Stomach (tissue), 19 donors: ENCODE measurements at places on chromosomes 5 and 9.

- DNase-seq, result peak; percentile 67
Observed at GRCh38 chr9:107976767-107977166, 487.2 kb upstream of the KLF4 start.

- no peak for DNase-seq
Observed at GRCh38 chr5:115262011-115262320, 711 bp downstream of the PGGT1B start.

DNA sequence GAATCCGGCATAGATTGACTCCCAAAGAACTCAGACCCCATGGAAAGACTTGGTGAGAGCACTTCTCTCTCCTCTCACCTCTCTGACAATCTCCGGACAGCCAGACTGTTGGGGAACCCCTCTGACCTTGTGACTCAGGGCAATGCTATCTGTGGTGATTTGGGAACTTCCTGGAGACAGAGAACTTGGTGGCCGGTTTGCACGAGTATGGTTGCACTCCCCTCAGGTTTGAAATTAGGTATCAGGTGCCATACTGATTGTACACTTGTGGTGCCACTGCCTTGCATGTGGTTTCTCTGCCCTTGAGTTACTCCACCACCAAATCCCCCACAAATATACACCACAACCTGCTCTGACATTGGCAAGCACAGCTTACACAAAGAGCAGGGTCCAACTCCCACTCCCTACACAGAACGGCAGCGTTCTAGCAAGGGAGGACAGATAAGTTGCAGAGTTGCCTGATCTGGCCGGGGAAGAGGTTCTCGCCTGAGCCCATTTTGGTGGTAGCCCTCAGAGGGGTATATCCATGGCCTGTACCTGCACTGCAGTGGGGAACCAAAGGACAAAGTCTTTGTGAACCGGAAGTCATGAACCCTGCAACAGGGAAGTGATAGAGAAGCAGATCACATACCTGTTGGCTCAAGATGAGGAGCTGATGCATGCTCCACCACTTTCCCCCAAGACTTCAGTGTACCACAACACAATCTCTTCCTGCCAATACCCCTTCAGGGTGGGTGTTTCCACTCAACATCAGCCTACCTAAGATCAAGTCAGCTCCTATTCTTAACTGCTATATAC lies 255.1 kb downstream of the MCTP1 start:
- DNase-seq, result no peak

GRCh38 chr9:86670536-86670935 lies 276.8 kb downstream of the GAS1 start:
- DNase-seq, result no peak

GRCh38 chr5:158322620-158323019 lies 463.7 kb upstream of the CLINT1 start:
- DNase-seq, result no peak

DNA sequence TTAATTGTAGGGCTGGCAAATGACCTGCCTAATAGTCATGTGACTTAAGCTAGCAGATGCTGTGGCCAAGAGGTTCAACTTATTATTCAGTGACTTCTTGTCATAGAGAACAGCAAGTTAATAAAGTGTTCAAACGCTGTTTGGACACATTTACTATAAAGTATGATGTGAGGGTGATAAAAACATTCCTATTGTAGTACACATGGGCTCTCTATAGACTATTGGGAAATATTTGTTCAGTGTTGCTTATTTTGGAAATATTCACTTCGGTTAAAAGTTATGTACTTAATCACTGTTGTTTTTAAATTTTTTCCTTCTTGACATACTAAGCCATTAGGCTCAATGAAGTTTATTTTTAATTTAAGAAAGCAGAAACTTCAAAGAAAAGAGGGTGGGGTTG lies 345.0 kb downstream of the NNT start:
- DNase-seq, result no peak

- DNase-seq, result peak; percentile 79
Observed at GRCh38 chr5:74636552-74636951, 4.0 kb downstream of the ENC1 start.

GRCh38 chr9:71249729-71250317 lies 128.4 kb upstream of the TRPM3 start:
- DNase-seq, result no peak

GRCh38 chr5:107888541-107888940 lies 217.8 kb upstream of the EFNA5 start:
- DNase-seq, result no peak

GRCh38 chr9:130239363-130239695 lies 26.2 kb upstream of the HMCN2 start:
- no peak for DNase-seq

- DNase-seq, result peak; percentile 77
Observed at GRCh38 chr9:91036826-91037510, 235.3 kb downstream of the SYK start.

DNA sequence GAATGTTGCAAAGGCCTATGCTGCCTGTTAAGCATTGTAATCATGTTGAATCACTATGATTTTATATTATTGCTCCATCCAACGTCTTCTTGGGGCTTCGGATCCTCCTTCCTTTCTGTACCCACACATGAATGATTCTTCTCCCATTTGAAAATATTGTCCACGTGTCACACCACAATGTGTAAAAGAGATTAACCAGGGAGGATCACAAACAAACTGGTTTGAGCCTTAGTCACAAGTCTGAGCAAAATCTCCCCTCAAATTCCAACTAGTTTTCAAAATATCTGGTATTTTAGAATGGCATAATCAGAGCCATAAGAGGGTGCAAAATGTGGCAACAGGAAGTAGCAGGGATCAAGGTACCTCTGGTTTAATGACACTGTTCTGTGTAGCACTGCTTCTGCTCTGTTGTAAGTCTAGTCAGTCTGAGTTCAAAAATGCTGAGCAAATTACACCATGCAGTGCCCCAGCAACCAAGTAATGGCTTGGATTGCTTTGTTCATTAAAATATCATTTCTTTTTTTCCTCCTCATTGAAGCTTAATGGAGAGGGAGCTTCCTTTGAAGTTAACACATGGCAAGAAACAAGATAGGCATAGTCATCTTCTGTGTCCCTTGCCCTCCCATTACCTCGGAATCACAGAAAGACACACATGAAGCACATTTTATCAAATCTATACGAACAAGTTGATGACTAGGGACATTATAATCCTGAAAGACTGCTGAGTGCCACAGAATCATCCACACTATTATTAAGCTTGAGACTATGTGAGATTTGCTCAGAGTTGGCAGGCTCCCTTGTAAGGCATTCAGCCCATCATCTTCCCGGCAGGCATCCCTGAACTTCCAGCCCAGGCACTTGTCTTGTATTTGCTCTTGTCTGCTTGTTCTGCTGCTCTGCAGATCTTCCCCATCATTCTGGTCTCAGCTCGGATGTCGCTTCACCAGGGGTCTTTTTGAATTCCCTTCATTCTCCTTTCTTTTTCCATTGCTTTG lies 102.0 kb upstream of the PRLR start:
- no peak for DNase-seq

GRCh38 chr5:1077026-1077425 lies 34.8 kb downstream of the SLC12A7 start:
- no peak for DNase-seq

DNA sequence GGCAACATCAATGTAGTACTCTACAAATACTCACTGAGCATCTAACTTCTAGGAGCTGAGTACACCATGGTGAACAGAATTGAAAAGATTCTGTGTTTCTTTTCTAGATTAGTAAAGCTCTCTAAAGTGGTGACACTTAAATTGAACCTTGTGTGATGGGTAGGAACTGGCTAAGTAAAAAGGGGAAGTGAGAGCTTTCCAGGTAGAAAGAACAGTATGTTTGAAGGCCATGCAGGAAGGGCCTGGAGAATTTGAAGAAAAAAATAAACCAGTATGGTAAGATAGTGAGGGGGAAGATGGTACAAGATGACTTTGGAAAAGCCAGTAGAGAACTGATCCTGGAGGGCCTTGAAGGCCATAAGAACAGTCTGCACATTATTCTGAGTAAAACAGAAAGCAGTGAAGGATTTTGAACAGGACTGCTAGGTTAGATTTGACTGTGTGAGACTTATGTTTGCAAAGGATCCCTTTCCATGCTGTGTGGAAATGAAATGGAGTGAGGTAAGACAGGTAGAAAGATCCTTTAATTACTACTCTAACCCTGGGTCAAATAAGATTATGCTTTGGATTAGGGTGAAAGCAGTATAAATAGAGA lies 46.7 kb upstream of the UBQLN1 start:
- no peak for DNase-seq

DNA sequence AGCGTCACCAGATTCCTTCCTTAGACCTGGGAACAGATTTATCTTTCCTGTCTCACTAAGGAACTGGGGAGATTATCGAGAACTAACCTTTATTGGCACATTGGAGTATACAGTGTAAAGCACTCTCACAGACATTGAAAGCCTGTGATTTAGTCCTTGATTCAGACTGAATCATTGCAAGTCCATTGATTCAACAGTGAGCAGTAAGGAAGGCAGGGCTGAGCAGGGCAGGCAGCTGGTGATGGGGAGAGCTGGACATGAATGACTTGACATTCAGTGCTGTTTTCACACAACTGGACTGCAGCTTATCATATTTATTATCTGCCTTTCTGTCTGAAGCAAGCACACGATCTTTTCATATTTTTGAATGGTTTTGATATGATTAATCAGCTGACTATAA lies 16.2 kb downstream of the ISOC1 start:
- no peak for DNase-seq

DNA sequence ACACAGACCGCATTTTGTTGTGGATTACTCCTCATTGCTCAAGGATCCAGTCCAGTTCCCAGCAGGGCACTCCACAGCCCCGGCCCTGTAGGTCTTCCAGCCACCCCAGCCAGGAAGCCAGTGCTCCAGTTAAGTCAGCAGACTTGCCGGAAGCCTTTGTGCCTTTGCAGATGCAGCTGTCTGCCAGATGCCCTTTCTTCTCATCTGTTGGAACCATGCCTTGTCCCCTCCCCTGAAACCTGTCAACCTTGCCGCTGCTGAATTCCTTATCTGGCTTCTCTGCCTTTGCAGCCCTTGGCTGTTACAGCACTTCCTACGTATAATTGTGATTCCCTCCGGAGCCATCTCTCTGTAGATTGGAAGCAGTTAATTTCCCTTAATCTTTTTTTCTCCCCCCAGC lies 28.4 kb downstream of the PSAT1 start:
- DNase-seq, result no peak

DNA sequence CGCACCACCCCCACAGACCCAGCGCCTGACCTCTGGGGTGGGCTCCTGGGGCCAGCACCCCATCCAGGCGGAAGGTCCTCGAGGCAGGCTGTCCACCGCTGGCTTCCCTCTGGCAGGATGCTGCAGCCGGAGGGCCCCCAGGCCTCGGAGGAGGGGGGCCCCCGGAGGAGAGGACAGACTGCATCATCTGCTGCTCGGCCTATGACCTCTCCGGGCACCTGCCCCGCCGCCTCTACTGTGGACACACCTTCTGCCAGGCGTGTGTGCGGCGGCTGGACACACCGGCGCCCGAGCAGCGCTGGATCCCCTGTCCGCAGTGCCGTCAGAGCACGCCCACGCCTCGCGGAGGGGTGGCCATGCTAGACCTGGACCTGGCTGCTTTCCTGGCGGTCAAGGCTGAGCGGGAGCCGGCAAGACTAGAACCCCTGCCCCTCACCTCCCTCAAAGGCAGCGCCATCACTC lies 1.2 kb downstream of the RNF224 start:
- no peak for DNase-seq

- DNase-seq, result peak; percentile 14
Observed at GRCh38 chr5:179113945-179114641, 53.9 kb downstream of the ZNF354C start.

- no peak for DNase-seq
Observed at GRCh38 chr5:117776977-117777376, 1202.4 kb upstream of the SEMA6A start.

DNA sequence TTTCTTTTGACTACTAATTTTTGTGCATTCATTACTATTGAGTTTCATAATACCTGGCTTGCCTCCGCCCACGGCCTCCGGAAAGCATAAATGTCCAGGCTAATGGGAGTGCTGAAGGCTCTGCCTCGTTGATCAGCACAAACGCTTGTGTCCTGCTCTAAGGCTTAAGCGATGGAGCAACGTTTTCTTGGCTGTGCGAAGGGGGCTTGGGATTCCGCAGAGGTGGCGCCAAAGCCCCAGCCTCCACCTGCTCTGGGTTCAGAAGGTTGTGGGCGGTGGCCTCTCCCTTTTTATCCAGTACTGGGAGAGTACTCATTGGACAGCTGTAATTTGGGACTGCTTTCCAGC lies 19.7 kb downstream of the ANXA2R start:
- no peak for DNase-seq

DNA sequence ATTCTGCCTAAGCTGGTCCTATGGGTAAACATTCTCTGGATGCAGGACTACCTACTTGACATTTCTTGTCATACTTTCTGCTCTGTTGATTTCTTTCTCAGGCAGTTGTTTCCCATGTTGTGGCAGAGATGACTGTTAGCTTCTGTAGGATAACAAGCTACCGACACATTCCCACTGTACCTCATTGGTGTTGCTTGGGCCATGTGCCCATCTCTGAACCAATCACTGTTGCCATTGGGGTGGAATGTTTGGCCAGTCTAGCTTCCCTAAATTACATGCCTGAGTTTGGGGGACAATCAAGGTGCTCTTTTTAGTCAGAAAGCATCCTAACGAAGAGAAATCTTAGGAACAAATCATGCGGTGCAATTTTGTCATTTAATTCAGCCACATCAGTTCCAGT lies 212.0 kb downstream of the KDM4C start:
- no peak for DNase-seq
